ENCODE measurements at places on chromosomes 13 and 19. TPM values are rescaled to one million over a fixed set of nuclear protein-coding genes. Genes with fewer than 3 reads are reported as not detected.

GRCh38 chr19:42301646-42302203 is at the start of gene PRR19:
Gene PRR19 (plus strand): TSS chr19:42302132. CDS start chr19:42309585, 7,453 bp downstream.
- no peak for DNase-seq

AMH gene
- 7.4 TPM for total RNA-seq

FGF9 gene
- 2.3 TPM for total RNA-seq

DNA sequence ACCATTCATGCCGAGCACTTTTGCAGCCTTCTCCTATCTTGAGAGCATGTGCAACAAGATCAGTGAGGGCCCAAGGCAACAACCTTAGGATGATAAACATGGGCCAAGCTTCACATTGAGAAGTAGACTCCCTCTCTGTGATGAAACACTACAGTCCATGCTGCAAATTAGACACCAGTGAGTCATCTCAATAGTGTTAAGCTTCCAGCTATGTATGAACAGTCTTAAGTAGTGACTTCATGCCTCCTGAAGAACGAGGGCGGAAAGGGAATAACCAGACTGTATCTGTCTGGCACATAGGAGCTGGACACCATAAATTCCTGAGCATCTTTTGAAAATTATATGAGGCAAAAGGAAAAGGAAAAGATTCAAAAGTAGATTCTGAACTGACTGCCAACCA is 309.9 kb upstream of the SLITRK1 start:
- no peak for DNase-seq

MEDAG gene
- total RNA-seq: not detected

GNG7 gene
- total RNA-seq: 0.40 TPM

XAB2 gene
- 47.6 TPM for total RNA-seq

DNA sequence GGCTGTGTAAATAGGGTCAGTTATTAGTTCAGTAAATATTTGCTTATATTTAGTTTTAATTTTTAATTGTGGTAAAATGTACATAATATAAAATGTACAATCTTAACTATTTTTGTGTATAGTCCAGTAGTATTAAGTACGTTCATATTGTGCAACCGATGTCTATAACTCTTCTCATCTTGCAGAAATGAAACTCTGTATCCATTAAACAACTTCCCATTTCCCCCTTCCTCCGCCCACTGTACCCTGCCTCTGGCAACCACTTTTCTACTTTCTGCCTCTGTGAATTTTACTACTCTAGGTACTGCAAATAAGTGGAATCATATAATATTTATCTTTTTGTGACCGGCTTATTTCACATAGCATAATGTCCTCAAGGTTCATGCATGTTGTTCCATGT is 24.4 kb downstream of the UBAC2 start:
- no peak for DNase-seq

LILRB2 gene
- total RNA-seq: 0.24 TPM

GRCh38 chr13:94232161-94232950 is 247.1 kb downstream of the DCT start:
- DNase-seq: no peak

CD33 gene
- 0.70 TPM for total RNA-seq

DNA sequence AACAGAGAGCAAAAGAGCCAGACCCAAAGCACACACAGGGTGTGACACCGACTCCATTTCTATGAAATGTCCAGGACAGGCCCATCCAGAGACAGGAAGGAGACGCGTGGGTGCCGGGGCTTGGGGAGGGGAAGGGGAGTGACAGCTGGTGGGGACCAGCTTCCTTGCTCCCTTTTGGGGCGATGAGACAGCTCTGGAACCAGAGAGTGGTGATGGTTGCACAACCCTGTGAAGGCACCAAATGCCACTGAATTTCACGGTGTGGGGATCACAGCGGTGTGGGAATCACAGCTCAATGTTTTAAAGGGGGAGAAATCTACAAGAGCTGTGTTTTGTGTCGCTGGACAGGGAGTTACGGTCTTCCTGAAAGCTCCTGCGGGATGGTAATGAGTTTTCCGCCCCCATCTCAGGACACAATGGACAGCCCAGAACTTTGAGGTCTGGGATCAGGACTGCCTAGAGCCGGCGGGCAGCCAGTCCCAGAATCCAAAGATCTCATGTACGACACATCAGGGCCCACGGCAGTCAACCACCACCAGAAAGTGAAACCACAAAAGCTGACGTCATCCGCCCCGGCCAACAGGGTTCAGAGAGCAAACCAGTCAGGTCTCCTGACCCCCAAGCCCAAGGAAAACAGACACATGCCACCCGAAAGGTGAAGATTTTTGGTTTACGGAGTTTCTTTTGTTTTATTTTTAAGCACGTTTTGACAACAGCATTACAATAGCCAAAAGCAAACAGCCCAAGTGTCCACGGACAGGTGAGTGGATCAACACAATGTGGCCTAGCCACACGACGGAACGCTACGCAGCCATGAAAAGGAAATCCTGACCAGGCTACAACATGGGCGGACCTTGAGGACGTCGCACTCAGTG is 7.3 kb downstream of the SGTA start:
- peak; percentile 53 for DNase-seq
